ENCODE measurements at places on chromosomes 16 and 17.

DNA sequence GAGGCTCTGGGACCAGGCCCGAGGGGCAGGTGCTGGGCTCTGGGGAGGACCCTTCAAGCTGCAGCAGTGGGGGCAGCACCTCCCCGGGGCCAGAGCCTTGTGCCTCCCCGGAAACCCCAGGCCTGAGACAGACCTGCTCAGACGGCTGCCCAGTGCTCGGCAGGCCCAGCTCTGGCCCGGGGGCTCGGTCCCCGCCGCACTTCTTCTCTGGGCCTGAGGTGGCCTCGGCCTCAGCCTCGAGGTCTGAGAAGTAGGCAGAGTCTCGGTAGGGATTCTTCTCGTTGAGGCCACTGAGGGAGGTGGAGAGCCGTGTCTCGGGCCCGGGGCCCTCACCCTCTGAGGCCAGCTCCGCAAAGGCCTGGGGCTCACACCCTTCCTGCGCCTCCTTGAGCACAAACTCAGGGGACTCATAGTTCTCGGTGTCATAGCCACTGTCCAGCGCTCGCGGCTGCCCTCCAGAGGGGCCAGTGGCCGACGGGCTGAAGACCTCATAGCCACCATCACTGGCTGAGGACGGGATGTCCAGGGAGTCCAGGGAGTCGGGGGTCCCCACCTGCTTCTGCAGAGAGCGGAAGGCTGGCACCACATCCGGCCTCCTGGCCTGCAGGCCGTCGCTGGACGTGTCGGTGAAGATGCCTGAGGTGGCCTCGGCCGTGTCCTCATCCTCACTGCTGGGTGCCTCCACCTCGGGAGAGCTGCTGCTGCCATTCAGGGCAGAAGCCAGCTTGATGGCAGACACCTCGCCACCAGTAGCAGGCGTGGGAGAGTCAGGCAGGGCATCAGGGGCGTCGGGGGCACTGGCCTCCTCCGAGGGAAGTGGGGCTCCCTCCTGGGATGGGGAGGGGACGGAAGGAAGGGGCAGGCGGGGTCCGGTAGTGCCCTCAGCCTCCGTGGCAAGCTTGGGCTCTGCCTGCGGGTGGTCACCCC, 44.3 kb upstream of the PVALEF start:
- no peak for DNase-seq

DNA sequence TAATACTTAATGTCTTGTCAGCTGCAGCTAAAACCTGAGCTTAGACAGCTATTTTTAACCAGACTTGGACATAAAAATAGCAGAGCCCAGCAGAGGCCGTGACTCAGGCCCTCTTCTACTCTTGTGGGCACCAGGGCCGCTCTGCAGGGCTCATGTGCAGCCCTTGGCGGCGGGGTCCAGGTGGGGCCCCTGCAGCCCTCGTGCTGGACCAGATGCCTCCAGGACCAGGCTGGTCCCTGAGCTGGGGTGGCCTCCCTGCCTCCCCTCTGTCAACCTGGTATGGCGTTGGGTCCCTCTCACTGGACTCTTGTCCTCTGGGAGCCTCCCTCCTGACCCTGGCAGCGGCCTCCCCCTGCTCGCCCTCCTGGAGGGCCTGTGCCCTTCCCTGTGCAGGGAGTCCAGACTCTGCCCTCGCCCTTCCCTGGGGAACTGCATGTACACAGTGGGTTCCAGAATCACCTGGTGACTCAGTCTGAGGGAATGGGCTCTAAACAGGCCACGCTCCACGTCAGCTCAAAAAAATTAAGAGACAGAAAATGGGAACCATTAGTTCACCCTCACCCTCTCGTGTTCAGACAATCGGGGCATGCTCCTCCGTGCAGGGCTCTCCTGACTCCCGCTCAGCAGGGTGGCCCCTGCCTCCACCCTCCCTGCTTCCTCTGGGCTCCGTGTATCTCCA, 9.7 kb downstream of the CDK5R1 start:
- no peak for DNase-seq

GRCh38 chr17:17577373-17577772, 14.1 kb downstream of the PEMT start:
- DNase-seq = no peak

- DNase-seq = no peak
Observed at GRCh38 chr16:7338826-7339225, 6.2 kb downstream of the RBFOX1 start.

DNA sequence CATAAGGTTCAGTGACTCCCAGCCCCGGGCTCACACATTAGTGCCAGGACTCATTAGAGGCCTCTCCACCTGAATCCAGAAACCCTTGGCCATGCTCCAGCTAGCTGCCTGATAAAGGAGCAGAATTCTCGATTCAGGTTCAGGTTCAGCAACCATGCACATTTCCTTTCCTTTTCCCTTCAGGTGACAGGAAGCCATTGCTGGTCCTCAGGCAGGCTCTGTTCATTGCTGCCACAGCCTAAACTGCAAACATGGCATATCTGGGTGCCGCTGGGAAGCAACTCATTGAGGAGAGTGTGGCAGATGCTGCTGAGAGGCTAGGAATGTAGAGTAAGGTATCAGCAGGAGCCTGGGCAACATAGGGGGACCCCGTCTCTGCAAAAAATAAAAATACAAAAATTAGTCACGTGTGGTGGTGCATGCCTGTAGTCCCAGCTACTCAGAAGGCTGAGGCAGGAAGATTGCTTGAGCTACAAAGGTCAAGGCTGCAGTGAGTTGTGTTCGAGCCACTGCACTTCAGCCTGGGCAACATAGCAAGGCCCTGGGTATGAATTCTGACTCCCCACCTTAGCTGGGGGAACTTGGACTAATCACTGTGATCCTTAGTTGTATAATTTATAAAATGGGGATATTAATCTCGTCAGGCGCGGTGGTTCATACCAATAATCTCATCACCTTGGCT, 28.7 kb downstream of the ARL4D start:
- DNase-seq = no peak

DNA sequence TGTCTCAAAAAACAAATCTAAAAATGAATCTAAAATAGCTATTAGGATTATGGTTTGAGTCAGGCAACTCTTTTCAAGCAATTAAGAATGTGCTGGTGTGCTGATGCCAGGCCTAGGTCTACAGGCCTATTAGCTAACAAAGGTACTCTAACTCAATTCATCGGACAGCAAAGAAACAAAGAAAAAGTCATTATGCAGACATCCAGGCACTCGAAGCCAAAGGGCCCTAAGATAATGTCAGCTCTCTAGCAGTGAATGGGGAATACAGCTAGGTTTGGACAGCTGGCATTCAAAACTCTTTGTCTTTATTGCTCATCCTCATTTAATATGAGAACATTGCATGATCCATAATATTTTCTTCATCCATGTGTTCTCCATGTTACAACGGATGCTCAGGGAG, 108.5 kb downstream of the TMEM114 start:
- no peak for DNase-seq

DNA sequence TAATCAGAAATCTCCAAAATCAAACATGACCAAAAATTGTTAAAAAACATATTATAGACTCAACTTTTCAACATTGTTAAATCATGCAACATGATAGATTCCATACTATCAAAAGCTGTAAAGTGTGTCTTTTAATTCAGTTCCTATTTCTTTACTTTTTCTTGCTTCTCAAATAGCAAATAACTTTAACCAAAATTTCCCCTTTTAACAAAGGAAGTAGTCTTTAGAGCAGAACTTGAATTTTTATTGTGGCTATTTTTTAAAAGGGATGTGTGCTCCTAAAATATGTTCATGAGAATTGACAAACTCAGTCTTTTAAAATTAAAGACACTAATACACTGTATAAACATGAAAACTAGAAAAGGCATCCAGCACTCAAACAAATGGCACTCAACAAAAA, 49.1 kb downstream of the SPAG9 start:
- DNase-seq = no peak

GRCh38 chr17:51479303-51479702, 219.0 kb downstream of the UTP18 start:
- no peak for DNase-seq

DNA sequence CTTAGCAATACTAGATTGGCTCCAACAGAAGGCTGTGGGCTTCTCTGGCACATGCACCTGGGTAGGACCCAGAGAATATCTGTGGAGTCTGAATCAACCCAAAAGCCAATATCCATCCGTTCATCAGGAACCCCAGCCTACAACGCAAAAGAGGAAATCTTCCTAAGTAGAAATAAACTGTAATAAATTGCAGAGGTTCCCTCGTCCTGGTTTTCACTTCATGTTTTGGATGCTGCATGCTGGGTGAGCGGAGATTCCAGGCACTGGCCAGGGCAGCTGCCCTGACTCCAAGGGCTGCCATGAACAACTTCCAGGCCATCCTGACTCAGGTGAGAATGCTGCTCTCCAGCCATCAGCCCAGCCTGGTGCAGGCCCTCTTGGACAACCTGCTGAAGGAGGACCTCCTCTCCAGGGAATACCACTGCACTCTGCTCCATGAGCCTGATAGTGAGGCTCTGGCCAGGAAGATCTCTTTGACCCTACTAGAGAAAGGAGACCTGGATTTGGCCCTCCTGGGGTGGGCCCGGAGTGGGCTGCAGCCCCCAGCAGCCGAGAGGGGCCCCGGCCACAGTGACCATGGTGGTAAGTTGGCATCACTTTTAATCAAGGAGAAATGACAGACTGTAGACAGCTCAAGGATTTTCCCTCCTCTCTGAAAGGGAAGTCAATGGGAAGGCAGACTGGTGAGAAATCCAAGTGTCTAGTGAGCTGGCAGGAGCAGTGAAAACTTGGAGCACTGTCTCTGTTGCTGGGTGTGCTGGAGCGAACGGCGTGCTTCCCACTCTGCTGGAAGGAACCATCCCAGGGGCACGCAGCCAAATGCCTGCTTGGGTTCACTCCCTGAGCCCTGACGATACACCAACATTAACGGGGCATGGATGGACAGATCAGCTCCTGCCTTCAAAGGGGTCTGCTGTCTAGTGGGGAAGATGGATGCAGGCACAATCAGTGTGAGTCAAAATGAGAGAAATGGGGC, 10.7 kb upstream of the CIITA start:
- DNase-seq = no peak

- no peak for DNase-seq
Observed at GRCh38 chr17:33498069-33498468, 205.0 kb upstream of the ASIC2 start.

DNA sequence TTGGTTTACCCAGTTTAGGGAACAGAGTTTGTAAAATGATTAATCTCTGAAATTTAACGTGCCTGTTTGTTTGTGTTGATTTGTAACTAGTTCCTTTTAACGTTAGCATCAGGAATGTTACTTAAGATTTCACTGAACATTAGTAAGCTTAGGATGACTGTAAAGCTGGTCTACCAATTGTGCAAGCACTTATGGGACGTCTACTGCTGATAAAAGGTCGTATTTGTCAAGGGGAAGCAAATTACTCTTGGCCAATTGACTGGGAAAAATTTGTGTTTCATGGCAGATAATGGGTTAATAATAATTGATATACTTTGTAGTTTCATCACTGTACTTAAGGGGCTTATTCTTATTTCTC, 11.8 kb downstream of the METTL9 start:
- no peak for DNase-seq

DNA sequence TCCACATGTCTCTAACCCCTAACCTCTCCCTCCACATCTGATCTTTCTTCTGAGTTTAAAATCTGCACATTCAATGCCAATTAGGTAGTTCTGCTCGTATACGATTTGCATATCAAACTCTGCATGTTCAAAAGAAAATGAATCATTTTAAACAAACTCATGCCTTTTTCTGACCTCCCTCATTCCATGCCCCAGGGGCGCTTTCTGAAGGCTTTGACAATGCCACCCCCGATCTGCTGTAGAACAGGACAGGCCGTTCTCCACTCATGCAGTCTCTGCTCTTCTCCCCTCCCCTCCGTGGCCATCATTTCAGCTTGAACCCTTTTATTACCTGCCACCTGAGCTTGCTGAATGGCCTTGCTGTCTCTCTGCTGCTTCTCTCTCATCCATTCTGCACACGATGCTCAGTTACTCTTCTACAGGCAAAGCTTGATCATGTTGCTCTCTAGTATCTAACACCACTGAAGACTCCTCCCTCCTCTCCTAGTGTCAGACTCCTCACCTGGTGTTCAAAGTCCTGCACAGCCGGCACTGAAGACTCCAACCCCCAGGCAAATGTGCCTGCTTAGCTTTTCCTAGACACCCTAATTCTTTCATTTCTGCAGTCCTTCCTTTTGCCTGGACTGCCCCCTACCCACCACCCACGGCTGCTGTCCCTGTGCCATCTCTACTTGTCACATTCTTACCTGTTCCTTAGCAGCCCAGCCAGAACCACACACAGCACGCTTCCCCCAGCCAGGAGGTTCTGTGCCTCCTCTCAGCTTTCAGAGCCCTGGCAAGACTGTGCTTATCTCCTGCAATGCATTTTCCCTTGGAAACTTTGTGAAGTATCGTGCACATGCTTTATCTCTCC, 6.2 kb downstream of the TMEM238L start:
- DNase-seq = no peak

DNA sequence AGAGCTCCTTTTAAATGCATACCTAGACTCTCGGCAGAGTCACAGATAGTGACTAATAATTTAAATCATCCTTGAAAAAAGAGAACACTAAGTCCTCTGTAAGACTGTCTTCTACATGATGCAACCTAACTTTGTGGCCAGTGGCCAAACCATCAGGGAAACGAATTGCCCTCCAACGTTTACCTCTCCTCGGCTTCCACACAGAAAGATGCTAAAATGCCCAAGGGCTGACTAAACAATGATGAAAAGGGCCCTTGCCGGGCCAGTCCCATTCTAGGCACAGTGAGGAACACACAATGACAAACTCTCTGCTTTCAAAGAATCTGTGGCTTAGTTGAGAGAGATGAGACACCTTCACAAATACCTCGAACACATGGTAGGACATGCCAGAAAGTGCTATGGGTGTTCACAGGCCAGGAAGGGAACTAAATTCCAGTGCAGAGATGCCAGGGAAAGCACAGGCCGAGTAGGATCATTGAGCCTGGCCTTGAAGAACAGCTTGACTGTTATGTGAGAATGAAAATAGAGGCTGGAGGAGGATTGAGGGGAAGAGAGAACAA, 35.3 kb upstream of the PITPNM3 start:
- DNase-seq = no peak

GRCh38 chr16:12159028-12159427, 182.5 kb downstream of the SNX29 start:
- DNase-seq = no peak

GRCh38 chr17:35185849-35186248, 8.3 kb downstream of the SLC35G3 start:
- DNase-seq = no peak

DNA sequence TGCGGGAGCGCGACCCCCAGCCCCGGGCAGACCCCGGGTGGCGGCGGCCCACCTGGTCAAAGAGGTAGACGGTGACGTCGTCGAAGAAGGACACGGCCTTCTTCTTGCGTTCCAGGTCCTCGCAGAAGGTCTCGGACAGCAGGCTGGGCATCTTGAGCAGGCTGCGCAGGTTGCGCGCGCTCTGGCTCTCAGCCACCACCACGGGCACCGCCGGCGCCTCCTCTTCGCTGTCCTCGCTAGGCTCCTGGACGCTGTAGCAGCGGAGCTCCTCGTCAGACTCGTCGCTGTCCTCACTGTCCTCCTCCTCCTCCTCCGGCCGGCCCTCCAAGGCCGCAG, 45.2 kb upstream of the PVALEF start:
- DNase-seq = no peak

GRCh38 chr16:47363761-47364160, 97.1 kb downstream of the ITFG1 start:
- no peak for DNase-seq

- no peak for DNase-seq
Observed at GRCh38 chr16:66278111-66278531, 88.4 kb upstream of the CDH5 start.

Measured in stimulated activated CD8-positive, alpha-beta memory T cell treated with anti-CD3 and anti-CD28 coated beads, Interleukin-2, amount 100 ng/mL, for 1 hour (primary cell).